Activated naive CD4-positive, alpha-beta T cell treated with anti-CD3 and anti-CD28 coated beads, Interleukin-2, amount 50 U/mL, for 72 hours (primary cell): ENCODE measurements at places on chromosomes 2 and 18. TPM values are rescaled to one million over a fixed set of nuclear protein-coding genes. Genes with fewer than 3 reads are reported as not detected.

LBX2 gene
- total RNA-seq: 0.36 TPM

CROCC2 gene
- total RNA-seq: not detected

DNA sequence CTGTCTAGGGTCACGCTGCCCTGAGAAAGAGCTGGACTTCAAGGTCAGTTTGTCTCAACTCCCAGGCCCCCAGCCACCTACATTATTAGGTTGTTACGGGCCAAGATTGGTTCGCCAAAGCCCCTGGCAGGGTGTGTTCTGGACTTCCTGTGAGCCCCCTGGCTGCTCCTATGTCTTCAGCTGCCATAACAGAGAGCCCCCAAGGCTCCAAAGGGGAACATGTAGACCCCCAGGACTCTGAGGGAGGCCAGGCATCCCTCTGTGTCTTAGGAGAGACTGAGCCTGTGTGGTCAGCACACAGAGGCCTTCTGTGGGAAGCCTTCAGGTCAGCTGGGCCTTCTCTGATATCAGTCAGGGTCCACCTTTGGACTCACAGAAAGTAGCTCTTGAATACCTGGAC, 58.3 kb downstream of the INHBB start:
- DNase-seq: no peak

GRCh38 chr2:222296311-222296741, 2.5 kb downstream of the PAX3 start:
- no peak for DNase-seq

GRCh38 chr2:40716879-40717278, 265.0 kb upstream of the SLC8A1 start:
- DNase-seq: no peak

- no peak for DNase-seq
Observed at GRCh38 chr2:129379411-129379810, 600.1 kb upstream of the RAB6C start.
